Stimulated activated CD4-positive, alpha-beta T cell treated with anti-CD3 and anti-CD28 coated beads, Interleukin-2, amount 100 ng/mL, for 48 hours (primary cell): ENCODE measurements at places on chromosomes 11 and 22.

- DNase-seq, result no peak
Measured at GRCh38 chr11:119794756-119795155, 65.8 kb upstream of the NECTIN1 start.

DNA sequence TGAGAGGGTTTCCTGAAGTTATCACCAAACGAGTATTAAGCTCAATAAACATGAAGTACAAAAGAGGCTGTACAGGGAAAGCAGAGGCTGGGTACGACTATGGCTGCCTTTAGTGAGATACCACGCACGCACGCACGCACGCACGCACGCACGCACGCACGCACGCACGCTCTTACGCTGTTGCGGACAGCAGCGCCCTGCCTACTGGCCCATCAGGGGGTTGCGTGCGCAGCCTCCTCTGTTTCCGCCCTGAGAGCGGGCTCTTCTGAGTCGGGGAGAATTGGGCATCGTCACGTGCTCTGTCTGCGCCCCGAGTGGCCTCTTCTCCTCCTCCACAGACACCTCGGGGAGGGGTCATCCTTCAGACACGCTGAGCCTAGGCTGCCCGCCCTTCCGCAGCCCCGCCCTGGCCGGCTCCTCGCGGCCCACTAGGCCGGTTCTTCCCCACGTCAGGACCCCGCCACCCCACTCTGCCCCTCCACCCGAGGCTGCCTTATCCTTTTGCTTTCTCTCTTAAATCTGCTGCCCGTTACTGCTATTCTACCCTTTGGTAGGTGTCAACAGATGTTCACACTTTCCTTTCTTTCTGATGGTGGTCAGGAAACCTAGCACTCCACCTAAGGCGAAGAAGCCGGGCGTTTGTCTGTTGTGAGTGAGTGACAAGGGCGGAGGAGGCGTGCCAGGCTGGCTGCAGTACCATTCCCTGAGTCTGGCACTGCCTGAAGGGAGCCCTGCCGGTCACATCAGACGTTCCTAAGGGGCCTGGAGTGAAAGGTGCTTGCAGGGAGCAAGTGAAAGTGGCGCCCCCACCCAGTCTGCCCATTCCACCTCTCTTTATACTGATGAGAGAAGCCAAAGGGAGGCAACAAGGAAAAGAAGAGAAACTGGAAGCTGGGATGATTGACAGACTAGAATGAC lies 300.4 kb upstream of the B3GAT1 start:
- no peak for DNase-seq

DNA sequence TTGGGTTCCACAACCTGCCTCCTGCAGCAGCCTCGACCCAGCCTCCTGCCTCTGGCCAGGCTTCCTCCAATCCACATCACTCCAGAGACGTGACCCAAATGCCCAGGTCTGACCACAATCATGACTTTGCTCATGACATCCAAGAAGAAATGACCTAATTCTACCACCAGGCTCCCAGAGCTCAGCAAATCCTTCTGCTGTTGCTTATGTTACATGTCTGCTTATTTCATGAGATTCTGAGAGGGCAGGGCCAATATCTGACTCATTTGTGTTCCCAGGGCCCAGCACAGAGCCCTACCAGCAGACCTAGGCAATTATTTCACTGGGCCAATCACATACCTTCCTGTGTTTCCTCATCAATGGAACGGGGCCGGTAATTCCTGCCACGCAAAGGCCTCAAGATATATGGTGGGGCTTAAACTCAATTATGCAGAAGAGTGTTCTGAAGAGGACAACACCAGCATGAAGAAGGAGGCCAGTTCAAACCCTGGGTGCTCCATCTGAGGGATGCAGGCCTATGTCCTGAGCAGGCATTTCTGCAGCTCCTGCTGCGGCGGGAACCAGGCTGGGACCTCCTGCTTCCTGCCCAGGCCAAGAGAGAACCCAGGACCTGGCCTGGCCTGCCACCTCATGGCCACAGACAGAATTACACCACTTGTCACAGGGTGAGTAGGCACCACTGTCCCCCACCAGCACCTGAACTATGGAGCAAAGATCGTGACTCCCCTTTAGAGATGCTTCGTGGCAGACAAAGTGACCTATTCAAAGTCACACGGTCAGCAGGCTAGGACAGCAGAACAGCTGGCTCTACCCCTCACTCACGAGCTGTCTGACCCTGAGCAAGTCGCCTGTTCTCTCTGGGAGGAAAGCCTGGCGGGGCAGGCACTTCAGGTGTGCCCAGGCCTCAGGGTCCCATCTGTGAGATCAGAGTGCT lies 5.9 kb downstream of the CENPM start:
- peak; percentile 72 for DNase-seq

DNA sequence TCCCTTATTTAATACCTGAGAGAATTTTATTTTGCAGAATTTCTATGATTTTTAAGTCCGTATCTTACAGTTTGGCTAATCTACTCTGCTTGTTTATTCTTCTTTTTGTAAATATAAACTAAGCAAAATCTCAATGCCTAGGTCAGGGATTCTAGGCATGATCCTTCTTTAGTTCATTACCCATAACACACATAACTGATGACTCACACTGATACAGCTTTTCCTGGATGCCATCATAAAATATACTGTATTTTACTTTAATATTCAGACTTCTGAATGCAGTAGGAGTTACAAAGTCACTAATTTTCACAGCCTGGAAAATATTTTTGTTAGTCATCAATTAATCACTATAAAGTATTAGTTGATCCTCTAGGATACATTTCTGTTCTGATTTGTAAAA lies 898.2 kb upstream of the RAG2 start:
- no peak for DNase-seq

DNA sequence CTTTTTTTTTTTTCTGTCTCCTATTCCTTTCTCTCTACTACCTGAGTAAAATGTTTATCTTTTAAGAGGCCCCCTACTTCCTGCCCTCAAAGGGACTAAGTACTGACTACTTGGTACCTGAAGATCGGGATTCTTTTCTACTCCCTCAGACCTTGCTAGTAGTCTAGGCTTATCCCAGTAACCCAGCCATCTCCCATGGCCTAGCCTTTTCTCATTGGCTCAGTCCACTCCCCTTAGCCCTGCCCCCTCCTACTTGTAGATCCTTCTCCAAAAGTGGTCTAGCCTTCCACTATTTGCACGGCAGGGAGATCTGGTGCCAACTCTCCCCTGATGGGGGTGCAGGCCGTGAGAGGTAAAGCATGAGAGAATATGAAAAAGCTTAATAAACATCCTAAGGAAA lies 133.7 kb downstream of the RCN1 start:
- DNase-seq, result no peak

GRCh38 chr11:46896719-46897406 lies 21.5 kb downstream of the LRP4 start:
- DNase-seq, result no peak

DNA sequence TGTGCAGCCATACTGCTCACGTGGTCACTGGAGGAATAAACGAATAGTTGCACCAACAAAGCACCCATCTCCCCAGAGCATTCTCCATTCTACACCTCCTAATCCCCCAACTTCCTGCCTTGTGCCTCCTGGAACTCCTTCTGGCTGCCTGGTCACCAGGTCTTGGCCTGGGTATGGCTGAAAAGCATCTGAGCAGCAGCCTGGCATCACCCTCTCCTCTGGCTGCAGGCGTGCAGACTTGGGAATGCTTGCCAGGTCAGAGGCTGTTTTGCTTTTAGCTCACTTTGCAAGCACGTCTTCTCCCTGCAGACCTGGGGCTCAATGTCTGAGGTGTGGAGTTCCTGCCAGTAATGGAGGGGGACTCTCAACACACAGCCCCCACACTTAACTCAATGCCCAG lies 33.3 kb upstream of the KCNJ11 start:
- DNase-seq, result no peak

GRCh38 chr11:93482556-93482955 lies 60.6 kb downstream of the SMCO4 start:
- DNase-seq, result no peak

- DNase-seq, result no peak
Measured at GRCh38 chr11:35541621-35542375, 16.4 kb upstream of the PAMR1 start.

GRCh38 chr11:76831686-76832310 lies 28.9 kb upstream of the ACER3 start:
- no peak for DNase-seq

- DNase-seq, result no peak
Measured at GRCh38 chr11:464316-464715, 14.2 kb downstream of the PTDSS2 start.

- no peak for DNase-seq
Measured at GRCh38 chr11:24588081-24588480, 91.2 kb downstream of the LUZP2 start.

GRCh38 chr11:131686836-131687235 lies 316.4 kb downstream of the NTM start:
- DNase-seq, result no peak

- peak; percentile 53 for DNase-seq
Measured at GRCh38 chr11:118530683-118531596, at the start of gene TMEM25. Gene TMEM25 (plus strand): TSS chr11:118531192. CDS start chr11:118531802, 610 bp downstream.

DNA sequence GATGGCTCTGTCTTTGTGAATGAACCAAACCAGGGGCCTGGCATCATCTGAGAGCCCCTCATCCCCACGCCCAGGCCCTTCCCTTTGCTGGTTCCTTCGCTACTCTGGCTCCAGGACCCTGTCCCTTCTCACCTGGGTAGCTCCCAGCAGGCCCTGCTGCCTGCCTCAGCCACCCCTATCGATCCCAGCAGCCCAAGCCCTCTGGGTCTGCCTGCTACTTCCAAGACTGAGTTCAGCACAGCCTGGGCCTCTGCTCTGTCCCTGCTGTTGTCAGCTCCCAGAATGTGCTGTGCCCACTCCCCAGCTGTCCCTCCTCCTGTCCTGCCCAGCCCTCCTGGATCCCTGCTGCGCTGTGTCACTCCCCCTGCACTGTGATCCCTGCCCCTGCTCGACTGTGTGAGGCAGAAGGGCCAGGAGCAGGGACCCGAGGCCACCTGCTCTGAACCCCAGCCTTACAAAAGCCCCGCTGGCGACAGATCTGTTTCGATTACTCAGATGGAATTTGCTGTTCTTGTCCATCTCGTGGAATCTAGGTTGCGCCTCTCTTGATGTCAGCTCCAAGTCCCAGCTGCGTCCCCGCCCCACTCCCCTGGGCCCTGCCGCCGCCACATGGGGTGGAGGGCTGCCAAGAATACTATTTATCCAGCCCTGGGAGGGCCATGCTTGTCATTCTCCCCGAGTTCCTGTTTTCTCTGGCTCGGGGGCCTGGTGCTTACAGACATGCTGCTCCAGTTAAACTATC lies 13.0 kb downstream of the MRPL21 start:
- DNase-seq, result no peak

DNA sequence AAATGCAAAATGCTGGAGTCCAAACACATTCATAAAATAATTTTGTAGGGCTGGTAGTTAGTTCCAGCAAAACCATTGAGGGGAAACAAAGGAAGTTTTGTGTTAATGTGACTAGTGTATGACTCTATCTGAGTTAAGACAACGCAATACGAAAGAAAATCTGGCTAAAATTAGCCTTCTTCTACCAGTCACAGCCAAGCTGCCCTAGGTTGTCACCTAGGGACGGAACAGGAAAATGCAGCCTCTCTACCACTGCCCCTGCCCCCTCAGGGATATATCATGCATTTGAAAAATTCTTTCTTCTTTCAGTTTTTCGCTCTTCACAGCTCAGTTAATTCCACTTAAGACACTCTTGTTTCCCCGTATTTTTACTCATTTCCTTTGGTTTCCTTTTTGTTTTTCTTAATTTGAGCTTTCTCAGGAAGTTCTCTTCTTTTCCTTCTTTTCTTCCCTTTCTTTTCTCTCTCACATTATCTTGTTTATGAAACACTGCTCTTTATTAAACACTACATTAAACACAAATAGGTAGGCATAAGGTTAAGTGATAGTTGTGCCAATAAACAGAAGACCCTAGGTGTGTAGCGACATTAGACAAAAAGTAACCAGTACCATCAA lies 30.6 kb downstream of the KIRREL3 start:
- DNase-seq, result no peak

GRCh38 chr11:122046846-122047245 lies 69.2 kb downstream of the BLID start:
- DNase-seq, result no peak

DNA sequence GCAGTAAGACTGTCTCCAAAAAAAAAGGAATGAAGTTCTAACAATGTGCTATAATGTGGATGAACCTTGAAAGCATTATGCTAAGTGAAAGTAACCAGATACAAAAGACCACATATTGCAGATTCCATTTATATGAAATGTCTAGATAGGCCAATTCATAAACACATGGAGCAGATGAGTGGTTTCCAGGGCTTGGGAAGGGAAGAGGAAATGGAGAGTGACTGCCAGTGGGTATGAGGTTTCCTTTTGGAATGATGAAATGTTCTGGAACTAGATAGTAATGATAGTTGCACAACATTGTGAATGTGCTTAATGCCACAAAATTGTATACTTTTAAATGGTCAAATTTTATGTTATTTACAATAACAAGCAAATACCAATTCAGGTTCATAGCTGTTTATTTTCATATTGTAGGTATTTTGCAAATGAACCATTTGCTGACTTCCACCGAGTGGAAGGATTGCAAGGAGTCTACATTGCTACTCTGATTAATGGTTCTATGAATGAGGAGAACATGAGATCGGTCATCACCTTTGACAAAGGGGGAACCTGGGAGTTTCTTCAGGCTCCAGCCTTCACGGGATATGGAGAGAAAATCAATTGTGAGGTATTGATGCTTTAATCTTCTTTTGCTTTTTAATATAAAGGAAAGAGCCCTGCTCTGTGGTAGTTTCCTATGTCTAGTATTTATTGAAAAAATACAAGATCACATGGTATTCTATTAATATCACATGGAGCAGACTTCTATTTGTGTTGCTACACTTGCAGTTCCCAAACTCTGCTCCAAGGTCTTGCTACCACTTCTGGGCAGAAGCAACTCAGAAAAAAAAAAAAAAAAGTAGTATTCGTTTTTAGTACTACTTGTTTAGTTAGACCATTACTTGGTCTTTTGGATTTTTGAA lies 67.7 kb upstream of the SORL1-AS1 start:
- DNase-seq, result no peak

DNA sequence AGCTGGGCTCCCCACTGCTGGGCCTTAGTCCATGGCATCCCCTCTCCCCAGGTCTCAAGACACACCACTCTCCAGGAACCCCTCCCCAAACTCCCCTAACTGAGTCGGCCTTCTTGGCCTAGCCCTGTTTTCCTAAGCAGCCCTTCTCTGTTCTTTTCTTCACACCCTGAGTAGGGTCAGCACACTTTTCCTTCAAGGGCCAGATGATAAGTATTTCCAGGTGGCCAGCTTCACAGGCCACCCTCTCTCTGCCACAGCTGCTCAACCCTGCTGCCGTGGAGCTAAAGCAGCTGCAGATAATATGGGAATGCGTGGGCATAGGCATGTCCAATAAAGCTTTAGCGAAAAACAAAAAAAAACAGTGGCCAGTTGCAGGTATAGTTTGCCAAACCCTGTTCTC lies 24.1 kb downstream of the DGCR2 start:
- DNase-seq, result no peak

- no peak for DNase-seq
Measured at GRCh38 chr11:78449866-78450265, 32.2 kb upstream of the GAB2 start.

- no peak for DNase-seq
Measured at GRCh38 chr11:67291481-67292381, 2.6 kb downstream of the ANKRD13D start.

GRCh38 chr11:129696309-129696989 lies 119.2 kb upstream of the TMEM45B start:
- no peak for DNase-seq

- DNase-seq, result no peak
Measured at GRCh38 chr22:37546437-37547250, 13.6 kb upstream of the CDC42EP1 start.
